ENCODE measurements at places on chromosomes 2 and 18.

DNA sequence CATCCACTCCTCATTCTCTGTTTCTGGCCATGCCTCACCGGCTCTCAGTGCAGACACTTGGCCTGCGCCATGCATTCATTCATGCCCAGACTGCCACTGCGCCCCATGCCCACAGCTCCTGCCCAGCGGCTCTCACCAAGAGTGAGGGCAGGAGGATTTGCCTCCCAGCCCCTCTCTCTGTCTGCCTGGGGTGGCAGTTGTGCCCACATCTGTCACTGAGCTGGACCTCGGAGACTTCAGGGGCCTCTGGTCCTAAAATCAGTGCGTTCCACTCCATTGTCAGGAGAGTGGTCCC is 75.1 kb downstream of the CIB4 start:
- DNase-seq: no peak

- DNase-seq: no peak
Measured at GRCh38 chr2:148959745-148960144, 78.8 kb upstream of the LYPD6B start.

GRCh38 chr18:43405097-43405496 is 127.8 kb upstream of the SYT4 start:
- no peak for DNase-seq

DNA sequence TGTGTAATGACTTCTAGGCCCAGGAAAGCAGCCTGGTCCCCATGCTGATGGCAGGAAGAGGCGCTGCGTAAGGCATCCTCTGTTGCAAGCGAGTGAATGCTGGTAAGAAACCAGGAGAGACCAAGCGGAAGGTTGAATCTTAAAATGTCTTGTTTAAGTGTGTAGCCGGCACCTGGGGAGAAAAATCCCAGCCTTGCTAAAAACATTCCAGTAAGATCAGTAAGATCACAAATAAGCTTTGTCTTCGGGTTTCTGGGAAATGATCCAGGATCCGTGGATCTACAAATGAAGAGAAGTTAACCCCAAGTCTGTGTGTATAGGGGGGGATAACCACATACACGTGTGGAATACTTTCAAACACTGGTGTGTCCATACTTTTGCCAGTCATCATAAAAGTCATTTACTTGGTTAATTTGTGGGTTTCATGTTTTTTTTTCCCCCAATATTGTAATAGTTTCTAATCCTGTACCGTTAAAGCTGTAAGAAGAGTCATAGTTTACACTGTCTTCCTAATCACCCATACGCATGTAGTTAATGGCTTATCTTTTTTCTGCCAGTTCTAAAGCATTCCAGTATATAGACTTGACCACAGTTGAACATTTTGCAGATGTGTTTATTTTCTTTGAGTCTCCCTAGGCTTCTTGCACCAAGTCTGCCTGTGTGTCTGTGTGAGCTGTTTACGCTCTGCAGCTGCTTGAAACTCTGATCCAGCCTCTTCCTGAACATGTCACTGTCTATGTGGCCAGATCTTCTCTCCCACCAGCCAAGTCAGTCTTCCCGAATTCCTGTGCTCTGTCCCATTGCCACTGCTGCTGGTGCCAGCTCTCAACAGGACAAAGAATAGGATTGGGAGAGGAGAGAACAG is 135.9 kb upstream of the ARL4C start:
- no peak for DNase-seq

DNA sequence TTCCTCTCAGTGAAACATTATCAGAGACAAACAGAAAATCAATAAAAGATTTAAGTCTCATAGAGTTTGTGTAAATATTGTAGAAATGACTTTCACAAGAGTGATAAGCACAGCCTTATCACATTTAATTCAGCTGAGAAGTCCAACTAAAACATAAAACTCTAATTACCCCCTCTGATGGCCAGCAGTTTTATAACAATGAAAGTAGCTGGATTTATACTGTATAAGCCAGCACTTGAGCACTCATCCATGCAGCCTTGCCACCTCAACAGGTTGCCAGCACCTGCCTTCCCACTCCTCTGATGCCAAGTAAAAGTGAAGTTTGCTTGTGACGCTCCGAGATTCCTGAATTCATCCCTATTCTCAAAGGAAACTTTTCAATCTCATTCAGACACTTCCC is 103.0 kb upstream of the STK39 start:
- DNase-seq: peak; percentile 42

DNA sequence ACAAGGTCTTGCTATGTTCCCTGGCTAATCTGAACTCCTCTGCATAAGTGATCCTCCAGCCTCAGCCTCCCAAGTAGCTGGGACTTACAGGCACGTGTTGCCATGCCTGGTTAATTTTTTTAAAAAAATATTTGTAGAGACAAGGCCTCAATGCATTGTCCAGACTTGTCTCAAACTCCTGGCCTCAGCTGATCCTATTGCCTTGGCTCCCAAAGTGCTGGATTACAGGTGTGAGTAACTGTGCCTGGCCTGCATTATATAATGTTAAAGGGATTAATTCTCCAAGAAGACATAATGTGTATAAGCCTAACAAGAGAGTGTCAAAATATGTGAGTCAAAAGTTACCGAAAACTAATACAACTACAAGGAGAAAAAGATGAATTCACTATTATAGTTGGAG is 32.2 kb downstream of the BUB1 start:
- no peak for DNase-seq

GRCh38 chr18:25164848-25165811 is 186.8 kb downstream of the ZNF521 start:
- peak; percentile 44 for DNase-seq

GRCh38 chr2:44804406-44805265 is 136.9 kb upstream of the SIX3 start:
- no peak for DNase-seq

DNA sequence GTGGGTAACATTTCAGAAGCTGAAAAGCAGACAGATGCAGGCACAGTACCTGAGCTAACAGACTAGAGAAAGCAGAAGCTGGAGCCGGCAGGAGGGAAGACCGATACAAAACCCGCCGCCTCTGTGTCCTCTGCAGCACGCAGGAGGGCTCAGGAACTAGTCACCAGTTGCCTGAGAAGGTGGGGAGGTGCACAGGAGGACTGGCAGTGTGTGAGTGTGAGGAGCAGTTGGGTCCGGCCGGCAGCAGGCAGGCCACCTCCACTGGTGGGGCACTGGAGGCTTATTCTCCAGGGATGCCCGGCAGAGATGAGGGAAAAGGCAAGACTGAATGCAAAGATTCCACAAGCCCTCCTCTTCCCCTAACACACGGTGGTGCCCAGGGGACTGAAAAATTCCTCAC is 18.2 kb downstream of the ERCC3 start:
- DNase-seq: no peak

GRCh38 chr2:174465327-174465726 is 21.5 kb downstream of the GPR155 start:
- DNase-seq: peak; percentile 27

- DNase-seq: no peak
Measured at GRCh38 chr2:124563426-124563825, 538.3 kb downstream of the CNTNAP5 start.

- DNase-seq: peak; percentile 70
Measured at GRCh38 chr2:100292022-100292580, 30.2 kb downstream of the LONRF2 start.
